ENCODE measurements at places on chromosomes 13 and 19.

DNA sequence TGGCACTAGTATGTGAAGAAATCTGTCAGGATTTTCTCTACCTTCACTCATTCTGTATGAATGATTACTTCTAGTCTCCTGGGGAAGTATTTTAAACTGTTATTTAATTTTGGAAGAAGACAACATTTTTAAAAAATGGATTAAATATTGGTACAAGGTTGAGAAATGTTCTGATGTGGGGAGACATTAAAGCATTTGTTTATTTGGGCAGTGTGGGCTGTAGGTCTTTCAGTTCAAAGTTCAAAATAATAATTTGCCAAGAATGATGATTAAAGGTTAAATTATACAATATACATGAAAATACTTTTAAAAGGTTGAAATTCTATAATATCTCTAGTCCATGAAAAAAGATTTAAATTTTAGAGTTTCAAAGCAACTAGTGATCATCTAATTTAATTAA is 194.7 kb downstream of the NHLRC3 start:
- DNase-seq: no peak

- DNase-seq: peak; percentile 32
Measured at GRCh38 chr19:49790866-49791265, 22.2 kb downstream of the FUZ start.

DNA sequence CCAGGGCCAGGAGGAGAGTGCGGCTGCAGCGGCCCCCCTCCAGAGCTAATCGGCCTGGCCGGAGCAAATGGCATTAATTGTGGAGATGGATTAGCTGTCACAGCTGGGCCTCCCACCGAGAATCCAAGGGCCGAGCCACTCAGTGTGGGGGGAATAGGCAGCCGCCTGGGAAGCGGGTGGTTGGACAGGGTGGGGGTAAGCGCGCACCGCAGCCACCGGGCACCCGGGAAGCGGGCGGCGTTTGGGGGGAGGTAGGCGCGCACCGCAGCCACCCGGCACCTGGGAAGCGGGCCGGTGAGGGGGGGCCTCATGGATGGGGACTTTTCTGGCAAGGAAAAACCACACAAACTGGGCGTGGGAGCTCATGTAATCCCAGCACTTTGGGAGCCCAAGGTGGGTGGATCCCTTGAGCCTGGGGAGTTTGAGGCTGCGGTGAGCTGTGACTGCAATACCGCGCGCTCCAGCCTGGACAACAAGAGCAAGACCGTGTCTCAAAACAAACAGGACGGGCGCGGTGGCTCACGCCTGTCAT is 9.7 kb downstream of the R3HDM4 start:
- DNase-seq: no peak

GRCh38 chr19:35847911-35848310 is 4.4 kb downstream of the NPHS1 start:
- no peak for DNase-seq

DNA sequence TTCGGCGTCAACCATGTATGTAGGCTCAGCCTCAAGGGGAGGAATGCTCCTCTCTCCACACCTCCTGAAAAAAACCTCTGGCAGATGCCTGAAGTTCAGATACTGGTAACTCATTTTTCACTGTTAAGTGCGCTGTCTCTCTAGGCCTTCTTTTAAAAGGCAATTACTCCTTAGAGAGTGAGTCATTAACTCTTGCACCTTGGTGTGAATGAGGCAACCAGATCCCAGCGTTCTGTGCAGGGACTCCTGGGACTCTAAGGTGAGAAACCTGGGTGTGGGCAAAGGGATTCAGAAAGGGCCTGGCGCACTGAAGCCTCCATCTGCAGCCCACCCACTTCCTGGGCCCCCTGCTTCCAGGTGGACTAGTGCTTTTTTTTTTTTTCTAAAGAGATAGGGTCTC is 71.7 kb downstream of the SIAH3 start:
- no peak for DNase-seq

- DNase-seq: no peak
Measured at GRCh38 chr19:7859831-7860713, 14.1 kb downstream of the PRR36 start.

- DNase-seq: peak; percentile 20
Measured at GRCh38 chr19:1668486-1669270, 16.3 kb upstream of the TCF3 start.

- DNase-seq: no peak
Measured at GRCh38 chr19:17327654-17328516, 6.8 kb downstream of the ANO8 start.

DNA sequence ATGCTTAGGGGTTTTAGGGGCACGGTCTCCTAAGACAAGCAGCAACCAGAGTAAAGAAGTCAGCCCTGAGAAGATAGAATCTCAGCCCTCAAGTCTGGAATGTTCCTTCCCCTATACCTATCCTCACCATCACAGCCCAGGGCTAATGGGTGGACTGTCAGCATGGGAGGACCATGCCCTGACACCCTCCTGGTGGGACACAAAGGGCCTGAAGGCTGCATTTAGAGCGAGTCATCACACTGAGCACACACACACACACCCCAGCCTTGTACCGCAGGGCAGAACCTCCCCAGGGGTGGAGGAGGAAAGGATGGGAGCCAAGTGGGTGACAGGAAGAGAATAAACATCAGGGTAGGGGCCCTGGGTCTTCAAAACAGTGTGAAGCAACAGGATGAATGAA is 174.8 kb upstream of the SERP2 start:
- no peak for DNase-seq

DNA sequence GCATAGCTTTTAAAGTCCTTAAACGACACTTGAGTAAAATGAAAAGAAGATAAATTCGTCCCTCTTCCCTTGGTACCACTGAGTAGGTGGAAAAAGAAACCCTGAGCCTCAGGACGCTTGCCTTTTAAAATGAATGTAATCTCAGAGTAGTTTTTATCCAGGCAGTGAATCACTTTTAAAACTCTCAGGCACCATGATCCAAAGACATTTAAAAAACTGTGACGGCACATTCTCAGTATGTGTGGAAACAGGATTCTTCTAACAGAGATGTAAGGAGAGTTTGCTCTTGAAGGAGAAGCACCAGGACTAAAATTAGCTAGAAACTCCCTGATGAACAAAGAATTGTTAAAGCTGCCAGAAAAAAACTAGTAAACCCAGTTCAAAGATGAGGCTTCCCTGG is 105.7 kb upstream of the SLC15A1 start:
- DNase-seq: no peak

- DNase-seq: no peak
Measured at GRCh38 chr13:28751175-28751960, 32.6 kb upstream of the SLC46A3 start.

DNA sequence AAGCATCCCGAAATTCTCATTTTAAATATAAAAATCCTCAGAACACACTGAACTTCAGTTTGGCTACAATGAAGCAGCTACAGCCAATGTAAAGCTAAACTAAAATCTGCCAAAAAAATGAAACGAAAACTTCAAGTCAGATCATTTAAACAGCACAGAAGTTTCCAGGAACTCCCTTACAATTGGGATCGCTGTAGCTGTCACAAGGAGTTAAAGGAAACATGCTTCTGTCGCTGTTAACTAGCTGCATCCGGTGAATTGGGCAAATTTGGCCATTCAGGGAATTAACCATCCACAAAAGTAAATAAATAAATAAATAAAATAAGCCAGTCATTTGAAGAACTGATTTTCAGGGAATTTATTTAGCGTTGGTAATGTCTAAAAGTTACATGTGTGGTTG is 77.0 kb upstream of the PEG3 start:
- DNase-seq: no peak

DNA sequence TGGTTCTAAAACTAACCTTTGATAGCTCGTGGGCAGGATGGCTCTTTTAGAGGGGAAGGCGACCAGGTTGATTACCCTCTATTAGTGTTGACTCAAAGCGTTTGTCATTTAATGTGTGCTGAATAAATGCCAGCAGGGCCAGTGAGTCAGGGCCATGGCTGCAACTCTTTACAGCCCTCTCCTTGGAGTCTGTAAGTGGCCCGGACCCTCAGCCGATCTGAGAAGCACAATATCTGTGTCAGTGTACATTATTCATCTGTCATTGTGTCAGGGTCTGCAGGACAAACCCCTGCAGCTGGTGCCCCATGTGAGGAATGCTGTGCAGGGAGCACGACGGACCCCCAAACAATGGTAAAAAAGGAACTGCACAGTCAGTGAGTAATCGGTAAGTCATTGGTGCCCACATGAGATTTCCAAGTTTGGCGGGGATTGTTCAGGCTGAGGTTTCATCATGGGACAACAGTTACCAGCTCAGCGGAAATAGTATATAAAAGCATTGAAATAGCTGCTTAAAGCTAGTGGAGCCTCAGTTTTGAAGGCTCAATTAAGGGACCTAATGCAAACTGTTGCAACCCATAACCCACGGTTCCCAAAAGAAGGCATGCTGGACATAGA is 139.1 kb downstream of the ZNF675 start:
- DNase-seq: no peak

- DNase-seq: peak; percentile 35
Measured at GRCh38 chr19:12974301-12975220, 5.2 kb downstream of the DAND5 start.

- DNase-seq: no peak
Measured at GRCh38 chr19:46369817-46370216, 22.9 kb downstream of the PPP5C start.

DNA sequence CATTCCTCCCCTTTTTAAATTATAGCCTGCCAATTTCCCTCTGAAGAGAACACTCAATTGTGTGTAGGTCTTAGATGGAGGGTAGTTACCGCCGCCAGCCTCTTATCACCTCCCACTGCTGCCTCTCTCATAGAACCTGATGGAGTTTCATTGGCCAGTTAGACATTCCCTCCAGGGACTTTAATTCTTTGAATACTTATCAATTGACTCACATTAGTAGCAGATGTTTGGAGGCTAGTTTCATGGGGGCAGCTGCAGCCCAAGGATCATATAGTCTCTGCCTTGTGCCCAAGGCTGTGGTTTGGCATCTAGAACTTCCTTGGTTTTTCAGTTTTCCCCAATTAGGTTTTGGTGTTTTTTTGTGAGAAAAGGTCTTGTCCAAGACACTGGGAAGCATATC is 318.9 kb upstream of the HTR2A start:
- DNase-seq: peak; percentile 72

DNA sequence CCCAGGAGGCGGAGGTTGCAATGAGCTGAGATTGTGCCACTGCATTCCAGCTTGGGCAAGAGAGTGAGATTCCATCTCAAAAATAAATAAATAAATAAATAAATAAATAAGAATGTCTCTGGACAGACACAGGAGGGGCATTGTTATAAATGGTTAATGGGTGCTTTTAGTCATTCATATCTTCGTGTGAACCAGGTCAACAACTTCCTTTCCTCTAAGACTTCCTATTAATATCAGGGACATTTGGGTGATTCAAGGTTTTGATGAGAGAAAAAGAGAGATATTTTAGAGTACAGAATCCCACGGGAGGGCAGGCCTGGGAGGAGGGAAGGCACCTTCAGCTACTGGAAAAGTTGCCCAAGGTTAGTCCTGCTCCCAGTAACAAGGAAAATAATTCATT is 23.9 kb downstream of the DHRS12 start:
- no peak for DNase-seq

- peak; percentile 42 for DNase-seq
Measured at GRCh38 chr19:861756-862580, 2.5 kb downstream of the CFD start.

GRCh38 chr19:16207063-16207462 is 9.4 kb downstream of the AP1M1 start:
- DNase-seq: no peak

GRCh38 chr19:29172302-29172701 is 40.6 kb downstream of the UQCRFS1 start:
- DNase-seq: no peak

- no peak for DNase-seq
Measured at GRCh38 chr13:97318532-97318931, 96.4 kb downstream of the MBNL2 start.

GRCh38 chr13:50646070-50646469 is 197.4 kb downstream of the DLEU7 start:
- peak; percentile 29 for DNase-seq

DNA sequence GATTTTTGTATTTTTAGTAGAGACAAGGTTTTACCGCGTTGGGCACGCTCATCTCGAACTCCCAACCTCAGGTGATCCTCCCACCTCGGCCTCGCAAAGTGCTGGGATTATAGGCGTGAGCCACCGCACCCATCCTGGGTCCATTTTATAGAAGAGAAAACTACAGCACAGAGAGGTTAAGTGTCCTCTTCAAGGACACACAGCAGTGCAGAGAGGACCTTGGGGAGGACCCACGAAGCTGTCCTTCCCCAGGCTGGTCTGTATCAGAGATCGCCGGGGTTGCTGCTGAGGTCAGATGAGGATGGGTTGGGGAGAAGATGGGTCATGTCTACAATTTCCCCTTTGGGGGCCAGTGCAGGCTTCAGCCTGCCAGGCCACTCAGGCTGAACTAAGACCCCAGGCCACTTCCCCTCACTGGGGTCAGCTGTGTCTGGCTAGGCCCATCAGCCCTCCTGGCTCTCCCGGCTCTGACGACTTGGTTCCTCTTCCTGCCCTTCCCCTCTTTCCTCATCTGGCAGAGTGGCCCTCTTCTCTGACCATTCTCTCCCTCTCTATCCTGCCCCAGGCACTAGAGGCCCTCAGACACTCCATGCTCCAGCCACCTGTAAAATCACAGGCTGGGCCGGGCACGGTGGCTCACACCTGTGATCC is 9.6 kb downstream of the MYO1F start:
- DNase-seq: no peak

GRCh38 chr19:20558571-20558970 is 7.0 kb downstream of the ZNF737 start:
- no peak for DNase-seq

DNA sequence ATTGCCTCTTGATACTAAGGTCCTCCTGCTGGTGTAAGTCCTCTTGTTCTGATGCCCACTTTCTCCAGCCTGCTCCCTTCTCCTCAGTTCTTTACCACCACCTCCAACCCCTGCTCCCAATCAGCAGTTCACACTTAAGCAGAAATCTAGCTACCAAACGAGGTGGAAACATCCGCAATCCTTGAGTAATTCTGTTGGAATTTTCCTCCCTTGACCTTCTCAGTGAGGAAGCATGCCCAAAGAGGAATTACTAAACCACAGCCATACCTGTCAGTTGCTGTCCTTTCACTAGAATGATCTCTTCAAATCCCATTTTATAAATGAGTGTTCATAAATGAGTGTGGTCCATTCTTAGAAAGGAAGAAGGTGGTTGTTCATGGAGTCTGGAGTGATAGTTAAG is 289.9 kb downstream of the DACH1 start:
- DNase-seq: no peak

GRCh38 chr19:7701049-7701653 is 780 bp downstream of the FCER2 start:
- no peak for DNase-seq

DNA sequence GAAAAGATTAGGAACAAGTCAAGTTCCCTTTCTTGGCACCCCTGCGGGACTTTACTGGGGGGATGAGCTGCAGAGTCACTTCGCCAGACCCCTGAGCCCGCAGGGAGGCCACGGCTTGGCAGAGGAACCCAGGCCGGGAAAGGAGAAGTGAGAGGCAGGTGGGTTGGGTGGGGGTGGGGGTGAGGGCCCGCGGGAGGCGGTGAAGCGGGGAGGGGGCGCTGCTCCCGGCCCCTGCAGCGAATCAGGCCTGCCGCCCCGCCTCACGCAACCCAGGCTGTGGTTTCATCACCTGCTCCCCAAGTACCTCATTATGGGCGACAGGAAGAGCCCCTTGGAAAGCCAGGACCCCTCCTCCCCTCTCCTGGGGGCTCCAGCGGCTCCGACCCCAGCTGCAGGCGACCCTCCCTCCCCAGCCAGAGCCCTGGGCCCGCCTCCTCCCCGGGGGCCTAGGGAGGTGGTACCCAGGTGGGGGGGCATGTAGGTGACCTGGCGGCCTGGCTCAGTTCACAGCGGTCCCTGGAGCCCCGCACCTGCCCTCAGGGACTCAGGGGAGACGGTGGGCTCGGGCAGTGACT is 9.5 kb downstream of the MEF2B start:
- DNase-seq: no peak

Measured in AG08395 (cell line).